ENCODE measurements at places on chromosomes 7 and 10.
A peak's percentile ranks its signal among the peaks of the same experiment; 100 is the strongest.

DNA sequence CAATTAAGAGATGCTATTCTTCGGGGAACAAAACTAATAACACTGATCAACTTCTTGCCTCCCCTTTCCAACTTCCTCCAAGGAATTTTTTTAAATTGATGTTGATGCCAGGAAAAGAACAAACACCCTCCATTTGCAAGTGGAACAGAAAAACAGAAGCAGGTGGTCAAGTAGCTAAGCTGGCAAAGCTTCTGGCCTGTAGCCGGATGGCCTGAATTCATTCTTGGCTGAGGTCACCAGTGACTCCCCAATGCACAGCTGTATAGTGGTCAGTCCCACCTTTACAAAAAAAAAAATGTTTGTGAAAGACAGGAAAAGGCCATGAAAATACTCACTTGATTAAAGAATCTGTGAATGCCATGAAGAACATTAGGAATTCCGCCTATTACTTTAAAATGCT lies 39.1 kb downstream of the DOCK4 start:
- no peak for DNase-seq

GRCh38 chr7:31122649-31123058 lies 70.5 kb downstream of the ADCYAP1R1 start:
- peak; percentile 69 for DNase-seq

DNA sequence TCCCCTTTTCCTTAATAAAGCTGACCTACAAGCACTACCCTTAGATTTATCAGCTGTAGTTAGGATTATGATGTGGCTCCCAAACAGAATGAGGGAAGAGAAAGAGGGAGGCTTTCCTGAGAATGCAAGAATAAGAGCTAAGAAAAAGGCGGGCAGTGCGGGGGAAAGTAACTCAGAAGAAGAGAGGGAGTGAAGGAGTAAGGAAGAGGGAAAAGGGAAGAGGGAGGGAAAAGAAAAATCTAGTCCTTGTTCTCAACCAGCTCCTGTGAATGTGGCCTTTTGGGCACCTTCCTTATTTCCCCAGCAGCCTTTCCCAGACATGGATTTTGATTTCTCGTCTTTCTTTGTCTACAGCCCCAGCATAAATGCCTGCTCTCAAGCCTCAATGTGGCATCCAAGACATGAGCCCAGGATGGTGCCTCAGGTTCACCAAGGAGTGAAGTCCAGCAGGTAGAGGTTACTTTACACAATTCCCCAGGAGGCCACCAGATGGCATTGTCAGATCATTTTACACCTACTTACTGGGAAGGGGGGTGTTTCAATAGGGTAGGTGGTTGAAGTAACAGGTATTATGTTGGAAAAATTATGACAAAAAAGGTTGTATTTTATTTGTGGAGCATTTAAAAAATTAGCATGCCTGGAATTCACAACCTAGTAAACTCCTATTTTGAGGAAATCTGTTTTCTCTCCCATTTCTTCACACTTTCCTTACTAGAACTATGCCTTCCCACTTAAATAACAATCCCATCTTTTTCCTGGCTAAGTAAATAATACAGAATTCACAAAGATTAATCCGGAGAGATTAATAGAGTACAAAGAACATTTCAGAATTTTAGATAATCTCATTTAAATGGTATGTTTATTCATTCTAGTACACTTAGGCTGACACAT lies 106.5 kb downstream of the HTR7 start:
- DNase-seq: no peak

GRCh38 chr7:120869700-120870099 lies 11.8 kb upstream of the TSPAN12 start:
- DNase-seq: no peak

DNA sequence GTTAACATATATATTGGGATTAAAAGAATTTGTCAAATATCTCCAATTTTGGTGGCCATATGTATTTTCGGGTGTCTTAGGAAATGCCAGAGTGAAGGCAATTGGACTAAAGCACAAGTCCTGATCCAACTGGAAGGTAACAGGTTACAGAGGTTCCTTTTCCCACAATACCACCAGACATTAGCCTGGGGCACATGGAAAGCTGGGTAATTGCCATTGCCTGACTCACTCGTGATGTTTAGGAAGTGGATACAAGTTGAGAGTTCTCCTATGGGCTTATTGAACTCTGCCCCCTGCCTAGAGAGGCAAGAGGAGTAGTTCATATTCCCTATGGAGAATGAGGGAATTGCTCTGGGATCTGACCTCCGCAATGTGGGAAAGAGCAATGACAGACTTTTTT lies 5.7 kb downstream of the DNAH11 start:
- DNase-seq: no peak

DNA sequence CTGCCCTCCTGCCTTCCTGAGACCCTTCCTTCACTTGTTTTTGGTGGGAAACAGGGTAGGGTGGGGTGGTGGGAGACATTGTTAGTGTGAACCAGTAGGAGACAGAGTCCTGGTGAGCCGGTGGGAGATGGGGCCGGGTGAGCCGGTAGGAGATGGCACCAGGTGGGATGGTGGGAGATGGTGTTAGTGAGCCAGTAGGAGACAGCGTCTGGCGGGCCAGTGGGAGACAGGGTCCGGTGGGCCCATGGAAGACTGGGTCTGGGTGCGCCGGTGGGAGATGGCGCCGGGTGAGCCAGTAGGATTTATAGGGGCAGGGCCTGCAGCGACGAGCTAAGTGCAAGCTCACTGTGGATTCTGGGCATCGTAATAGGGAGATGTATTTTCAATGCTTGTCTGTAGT lies 116.8 kb downstream of the TRRAP start:
- no peak for DNase-seq

Data from right cardiac atrium (tissue), 5 donors.